Central memory CD4-positive, alpha-beta T cell (primary cell): ENCODE measurements at places on chromosomes 5 and 9.

DNA sequence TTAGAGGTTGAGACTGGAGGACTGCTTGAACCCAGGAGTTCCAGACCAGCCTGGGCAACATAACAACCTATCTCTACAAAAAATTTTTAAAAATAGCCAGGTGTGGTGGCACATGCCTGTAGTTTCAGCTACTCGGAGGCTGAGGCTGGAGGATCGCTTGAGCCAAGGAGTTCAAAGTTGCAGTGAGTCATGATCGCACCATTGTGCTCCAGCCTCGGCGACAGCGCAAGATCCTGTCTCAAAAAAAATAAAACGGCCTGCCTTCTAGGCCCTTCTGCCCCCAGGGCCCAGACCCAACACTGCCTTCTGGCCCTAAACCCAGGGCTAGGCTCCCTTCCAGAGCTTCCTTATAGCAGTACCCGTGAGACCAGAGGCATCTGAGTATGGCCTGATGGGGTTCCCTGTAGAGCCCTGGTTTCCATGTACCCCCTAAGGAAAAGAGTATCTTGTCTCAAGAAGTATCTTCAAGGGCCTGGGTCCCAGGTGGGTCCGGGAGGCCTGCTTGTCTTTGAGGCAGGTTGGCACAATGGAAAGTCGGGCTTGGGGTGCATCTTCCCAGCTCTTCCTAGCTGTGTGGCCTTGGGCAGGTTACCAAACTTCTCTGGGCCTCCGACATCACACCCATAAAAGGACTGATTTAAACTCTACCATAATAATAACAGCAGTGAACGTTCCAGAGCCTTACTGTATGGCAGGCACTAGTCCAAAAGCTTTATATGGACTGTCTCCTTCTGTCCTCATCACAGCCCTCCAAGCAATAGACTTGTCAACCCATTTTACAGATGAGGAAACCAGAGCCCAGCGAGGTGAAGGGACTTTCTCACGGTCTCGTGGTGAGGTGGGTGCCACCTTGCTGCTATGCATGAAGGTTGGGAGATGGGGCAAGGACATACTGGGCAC is 9.6 kb downstream of the LRRC8A start:
- no peak for DNase-seq

DNA sequence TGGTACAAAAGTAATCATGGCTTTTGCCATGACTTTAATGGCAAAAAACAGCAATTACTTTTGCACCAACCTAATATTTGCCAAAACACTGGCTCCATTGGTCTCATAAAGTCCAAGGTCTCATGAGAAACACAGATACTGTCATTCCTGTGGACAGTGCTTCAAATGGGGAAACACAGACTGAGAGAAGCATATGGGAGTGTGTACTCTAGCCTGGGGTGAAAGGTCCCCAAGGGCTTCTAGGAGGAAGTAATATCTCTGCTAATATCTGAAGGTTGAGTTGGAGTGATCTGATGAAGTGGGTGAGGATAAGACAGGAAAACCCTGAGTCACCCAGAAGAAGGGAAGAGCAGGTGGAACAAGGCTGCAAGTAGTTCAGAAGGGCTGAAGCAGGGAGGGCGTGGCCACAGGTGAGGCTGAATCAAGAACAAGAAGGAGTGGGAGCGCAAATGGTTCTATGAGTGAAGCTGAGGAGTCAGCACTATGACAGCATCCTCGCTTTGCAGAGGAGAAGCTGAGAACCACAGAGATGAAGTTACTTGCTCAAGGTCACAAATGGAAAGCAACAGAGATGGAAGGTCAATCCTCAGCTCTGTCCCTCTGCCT is 164.1 kb downstream of the ASTN2 start:
- DNase-seq: no peak

DNA sequence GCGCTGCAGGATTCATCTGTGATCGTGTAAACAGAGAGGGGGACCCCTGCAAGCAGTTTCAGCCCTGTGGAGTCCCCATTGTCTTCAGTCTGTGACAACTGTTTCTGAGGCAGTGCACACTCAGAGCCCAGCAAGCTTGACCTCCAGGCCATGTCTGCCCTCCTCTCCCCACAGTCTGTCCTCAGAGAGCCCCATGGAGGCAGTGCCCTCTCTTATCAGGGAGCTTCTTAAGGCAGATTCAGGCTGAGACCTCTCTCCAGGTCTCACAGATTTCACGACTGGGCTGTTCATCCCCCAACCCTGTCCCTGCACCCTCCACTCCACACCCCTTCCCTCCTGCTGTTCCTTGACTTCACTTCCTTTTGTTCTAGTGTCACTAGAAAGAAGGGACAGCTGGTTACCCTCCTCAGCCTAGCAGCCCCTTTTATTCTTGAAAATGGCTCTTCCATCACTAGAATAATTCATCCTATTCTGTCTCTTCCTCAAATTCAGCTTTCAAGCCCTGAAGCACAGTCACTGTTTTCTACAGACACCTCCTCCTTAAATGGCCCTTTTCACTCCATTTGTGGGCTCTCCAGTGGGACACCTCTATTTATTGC is 218.4 kb downstream of the MED10 start:
- DNase-seq: no peak

DNA sequence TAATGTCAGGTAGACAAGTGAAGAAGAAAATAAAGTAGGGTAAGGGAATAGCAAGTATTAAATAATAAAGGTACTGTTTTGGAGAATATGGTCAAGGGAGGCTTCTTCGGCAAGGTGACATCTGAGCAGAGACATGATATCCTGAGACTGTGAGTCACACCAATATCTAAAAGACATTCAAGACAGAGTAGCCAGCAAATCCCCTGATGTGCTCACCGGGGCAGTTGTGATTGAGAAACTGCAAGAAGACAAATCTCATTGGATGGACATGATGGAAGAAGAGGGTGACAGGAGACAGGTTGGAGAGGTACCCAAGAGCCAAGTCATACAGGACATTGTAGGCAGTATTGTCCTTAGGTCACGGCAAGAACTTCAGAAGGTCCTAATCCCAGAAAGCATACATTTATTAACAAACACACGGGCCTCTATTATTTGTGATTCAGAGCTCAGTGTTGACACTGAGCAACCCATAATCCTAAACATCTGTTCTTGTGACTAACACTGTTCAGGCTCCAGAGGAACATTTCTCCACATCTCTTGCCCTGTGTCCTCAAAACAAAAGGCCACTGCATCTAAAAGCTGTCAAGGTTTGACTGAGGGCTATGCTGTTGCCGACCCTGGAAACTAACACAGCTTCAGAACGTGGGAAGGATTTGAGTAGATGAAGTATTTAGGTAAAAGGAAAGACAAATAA is 258.7 kb upstream of the CLINT1 start:
- no peak for DNase-seq

- no peak for DNase-seq
Measured at GRCh38 chr9:83680233-83680632, 27.5 kb downstream of the UBQLN1 start.

DNA sequence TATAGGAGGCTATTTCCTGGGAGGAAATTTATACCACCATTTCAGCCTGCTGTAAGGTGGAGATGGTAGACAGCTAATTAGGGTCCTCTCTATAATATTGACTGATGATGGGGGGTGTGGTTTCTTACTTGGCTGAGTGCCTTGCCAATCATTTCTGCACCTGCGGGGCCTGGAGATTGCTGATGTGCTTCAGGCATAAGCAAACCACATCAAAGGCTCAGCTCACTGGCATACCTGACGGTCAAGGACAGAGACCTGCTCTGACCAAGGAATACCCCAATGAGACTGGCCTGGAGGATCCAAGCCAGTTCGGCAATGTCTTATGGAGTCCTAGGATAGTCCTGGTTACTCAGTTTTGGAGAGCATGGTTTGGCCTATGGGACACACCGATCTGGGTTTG is 29.5 kb downstream of the ANKH start:
- DNase-seq: no peak

GRCh38 chr5:96228408-96228807 is 204.6 kb downstream of the PCSK1 start:
- no peak for DNase-seq

DNA sequence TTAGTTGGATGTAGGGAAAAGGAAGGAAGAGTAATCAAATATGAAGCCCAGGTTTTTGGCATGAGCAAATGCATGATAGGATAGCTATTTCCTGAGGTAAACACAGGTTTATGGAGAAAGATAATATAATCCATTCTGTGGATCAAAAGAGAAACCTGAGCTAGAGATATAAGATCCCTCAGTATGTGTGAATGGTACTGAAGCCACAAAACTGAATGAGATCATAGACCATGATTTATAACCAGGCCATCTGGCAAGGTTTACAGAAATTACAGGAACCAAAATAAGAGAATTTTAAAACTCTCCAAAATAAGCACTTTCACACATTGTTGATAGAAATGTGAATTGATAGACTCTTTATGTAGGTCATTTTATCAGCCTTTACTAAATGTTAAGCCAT is 28.7 kb upstream of the ECM2 start:
- no peak for DNase-seq
